ENCODE measurements at places on chromosomes 5 and 9. TPM values are rescaled to one million over a fixed set of nuclear protein-coding genes. Genes with fewer than 3 reads are reported as not detected.

The SPATA31E1 gene
- not detected for polyA plus RNA-seq

The LCN1 gene
- polyA plus RNA-seq: not detected

The TRPM3 gene
- polyA plus RNA-seq: 13.2 TPM

DNA sequence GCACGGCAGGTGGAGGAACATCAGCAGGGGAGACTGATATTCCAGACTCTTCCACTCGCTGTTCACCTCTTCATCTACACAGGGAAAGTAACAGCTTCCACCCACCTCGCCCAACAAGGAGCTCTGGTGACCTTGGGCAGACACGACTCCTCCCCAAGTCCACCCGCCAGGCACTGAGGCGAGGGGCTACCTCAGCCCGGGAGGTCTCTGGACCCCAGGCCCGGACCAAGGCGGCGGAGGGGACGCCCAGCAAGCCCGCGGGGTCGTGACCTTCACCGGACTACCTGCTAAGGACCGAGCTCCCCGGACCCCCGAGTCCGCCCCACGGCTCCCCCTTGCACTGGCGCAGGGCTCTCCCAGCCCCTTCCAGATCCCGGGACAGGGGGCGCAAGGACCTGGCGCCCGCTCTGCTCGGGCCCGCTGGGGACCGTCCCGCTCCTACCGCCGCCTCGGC lies 70.2 kb upstream of the LPCAT1 start:
- no peak for DNase-seq

DNA sequence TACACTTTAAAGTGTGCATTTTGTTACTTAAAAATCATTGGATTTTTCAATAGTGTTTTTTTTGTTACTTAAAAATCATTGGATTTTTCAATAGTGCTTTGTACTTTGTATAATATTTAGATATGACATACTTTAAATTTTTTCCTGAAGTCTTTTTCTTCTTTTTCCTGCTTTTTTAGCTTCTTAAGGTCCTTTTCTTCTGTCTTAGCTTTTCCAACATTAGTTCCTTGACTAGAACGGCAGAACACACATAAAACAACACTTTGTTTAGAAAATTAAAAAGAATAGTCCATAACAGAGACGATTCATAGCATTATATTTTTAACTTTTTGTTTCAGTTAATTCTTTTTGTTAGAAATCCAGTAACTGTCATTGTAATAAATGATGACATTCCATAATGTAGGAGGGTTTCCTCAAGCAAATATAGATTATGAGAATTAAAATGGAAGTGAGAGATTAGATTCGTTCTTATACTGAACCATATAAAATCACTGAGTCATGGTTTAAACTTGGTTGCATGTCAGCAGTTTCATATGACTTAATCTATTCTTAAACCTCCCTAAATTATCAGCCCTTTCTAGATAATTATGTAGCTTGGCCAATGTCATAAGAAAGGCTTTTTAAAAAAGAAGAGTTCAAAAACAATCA lies 45.3 kb upstream of the RICTOR start:
- DNase-seq: no peak

GRCh38 chr9:131419026-131419614 lies 25.2 kb downstream of the PRRC2B start:
- no peak for DNase-seq

- DNase-seq: peak; percentile 83
Measured at GRCh38 chr5:169142264-169142970, 158.5 kb downstream of the SLIT3 start.

DNA sequence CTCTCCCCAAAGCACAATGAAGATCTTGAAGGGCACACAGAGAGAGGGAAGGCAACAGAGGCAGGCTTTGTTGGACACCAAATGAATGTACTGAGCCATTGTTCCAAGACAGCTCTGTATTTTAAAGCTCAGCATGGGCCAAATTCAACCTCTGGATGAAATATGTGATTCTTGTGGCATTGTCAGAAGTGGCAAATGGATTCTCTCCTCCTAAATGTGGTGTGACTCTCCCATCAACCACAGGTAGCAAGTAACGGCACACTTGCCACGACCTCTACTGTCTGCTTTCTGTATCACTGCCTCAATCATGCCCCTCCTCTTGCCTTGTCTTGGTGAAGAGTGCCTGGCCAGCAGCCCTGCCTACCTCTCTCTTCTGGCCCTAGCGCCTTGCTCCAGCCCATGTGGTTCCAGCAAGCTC lies 6.1 kb upstream of the MOB3B start:
- no peak for DNase-seq

- DNase-seq: no peak
Measured at GRCh38 chr5:154559398-154560276, 81.6 kb upstream of the HAND1 start.

DNA sequence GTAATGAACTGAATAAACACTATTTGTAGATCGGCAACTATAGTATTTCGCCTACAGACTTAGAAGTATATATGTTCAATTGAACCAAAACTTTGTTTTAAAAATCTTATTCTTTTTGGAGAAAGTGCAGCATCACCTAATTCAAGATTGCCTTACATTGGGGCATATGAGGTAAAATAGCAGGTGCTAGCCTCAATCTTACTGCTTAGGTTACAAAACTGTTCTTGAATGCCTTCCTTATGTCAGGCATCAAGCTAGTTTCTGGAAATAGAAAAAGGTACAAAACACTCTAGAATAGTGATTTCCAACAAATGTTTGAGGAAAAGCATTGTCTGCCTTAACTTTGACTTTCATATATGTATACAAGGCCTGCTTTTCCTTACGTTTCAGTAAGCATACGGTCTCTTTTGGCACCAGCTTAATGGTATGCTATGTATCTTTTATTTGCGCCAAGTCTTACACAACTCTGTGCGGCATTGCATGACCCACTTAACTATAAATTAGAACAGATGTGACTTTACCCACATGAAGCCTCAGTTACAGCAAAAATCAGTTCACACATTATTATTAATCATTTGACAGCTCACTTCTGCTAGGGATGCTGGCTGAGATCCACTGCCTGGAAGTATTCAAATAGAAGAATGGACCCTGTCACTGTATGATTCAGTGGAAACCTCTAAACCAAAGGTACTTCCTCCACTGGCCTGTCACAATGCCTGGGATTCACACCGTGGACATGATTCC lies 174.1 kb downstream of the PRELID2 start:
- no peak for DNase-seq

DNA sequence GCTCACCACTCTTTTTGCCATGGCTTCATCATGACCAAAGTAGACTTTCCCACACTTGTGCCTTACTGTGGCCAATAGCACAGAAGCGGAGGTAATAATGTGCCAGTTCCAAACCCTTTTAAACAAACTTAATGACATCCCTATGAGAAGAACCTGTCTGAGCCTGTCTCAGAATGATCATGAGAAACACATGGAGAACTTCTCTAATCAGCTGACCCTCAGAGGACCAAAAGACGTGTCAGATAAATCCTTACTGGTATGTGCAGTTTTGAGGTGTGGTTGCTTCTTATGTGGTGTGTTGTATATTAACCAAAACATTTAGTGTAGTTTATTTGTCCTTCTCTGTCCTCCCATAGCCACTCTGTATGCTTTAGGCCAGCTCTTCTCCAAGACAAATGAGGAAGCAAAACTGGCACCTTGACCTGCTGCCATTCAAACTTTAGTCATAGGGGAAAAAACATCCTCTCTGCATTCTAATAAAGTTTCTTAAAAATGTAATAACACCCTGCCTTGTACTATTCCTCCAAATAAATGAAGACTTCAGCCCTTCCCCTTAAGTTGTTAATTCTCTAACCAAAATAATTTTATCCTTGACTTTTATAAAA lies 168.9 kb downstream of the MUSK start:
- no peak for DNase-seq

DNA sequence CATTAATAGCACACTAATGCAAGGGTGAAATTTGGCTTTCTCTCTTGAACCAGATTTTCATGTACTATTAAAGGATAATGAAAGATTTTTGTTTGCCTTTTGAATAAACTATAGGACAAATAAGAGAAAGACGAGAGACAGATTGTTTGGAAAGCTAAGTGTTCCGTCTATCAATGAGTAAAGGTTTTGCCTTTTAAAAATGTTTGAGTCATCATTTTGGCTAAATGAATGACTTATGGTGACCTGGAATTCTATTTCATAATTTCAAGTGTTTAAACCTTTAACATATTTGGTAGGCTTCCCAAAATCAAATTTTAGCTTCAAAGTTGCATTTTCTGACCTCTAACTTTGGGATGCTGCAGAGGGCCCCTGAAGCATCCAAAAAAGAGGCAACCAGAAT lies 145.2 kb downstream of the SLC25A46 start:
- DNase-seq: no peak

- no peak for DNase-seq
Measured at GRCh38 chr9:131869348-131869747, 129.5 kb upstream of the RAPGEF1 start.

- DNase-seq: no peak
Measured at GRCh38 chr5:61906820-61907219, 399.2 kb upstream of the KIF2A start.

DNA sequence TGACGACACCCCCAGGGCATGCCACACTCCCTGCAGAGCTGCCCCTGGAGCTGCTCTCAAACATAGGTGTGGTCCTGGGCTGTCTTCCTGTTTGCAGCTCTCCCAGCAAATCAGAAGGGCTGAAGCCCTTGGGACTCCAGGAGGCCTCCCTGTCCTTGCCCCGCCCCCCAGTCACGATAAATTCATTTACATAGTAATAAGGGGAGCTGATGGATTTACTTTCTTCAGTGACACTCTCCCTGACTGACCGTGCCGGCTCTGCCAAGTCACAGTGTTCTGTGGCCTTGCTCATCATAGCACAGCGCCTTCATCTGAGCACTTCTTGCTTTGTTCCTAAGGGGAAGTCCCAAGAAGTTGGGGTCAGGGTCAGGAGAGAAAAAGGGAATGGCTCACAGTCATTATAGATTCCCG lies 121.4 kb downstream of the ENC1 start:
- DNase-seq: no peak

DNA sequence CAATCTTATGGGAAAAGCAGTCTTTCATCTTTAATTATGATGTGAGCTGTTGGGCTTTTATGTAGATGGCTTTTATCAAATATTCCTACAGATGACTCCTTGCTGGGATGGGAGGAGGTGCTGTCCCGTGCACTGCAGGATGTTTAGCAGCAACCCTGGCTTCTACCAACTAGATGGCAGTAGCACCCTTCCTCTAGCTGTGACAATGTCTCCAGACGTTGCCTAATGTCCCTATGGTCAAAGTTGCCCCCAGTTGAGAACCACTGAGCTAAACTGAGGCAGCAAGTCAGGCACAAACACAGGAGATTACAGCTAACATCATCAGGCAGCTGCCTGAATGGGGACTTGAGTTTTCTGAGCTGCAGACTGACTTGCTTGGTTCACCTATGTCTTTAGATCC lies 401.9 kb upstream of the PDE4D start:
- no peak for DNase-seq

Measured in renal cortex interstitium (tissue), 15 donors.